Tongue (tissue), 3 donors: ENCODE measurements at places on chromosomes 11 and 22. TPM values are rescaled to one million over a fixed set of nuclear protein-coding genes. Genes with fewer than 3 reads are reported as not detected.

The SUSD2 gene
- total RNA-seq = 0.82 TPM

The SLC22A9 gene
- not detected for total RNA-seq

The PGM2L1 gene
- total RNA-seq = 12.3 TPM

The SPINDOC gene
- 11.9 TPM for total RNA-seq

The MS4A7 gene
- 8.5 TPM for total RNA-seq

The SLC16A8 gene
- total RNA-seq = not detected

The VSIG10L2 gene
- total RNA-seq = not detected

The MN1 gene
- total RNA-seq = 27.0 TPM

The GPR83 gene
- 0.10 TPM for total RNA-seq

The KRTAP5-11 gene
- total RNA-seq = not detected

The SAA4 gene
- total RNA-seq = not detected

The MS4A8 gene
- total RNA-seq = not detected

The GRAP2 gene
- total RNA-seq = 2.8 TPM

The MS4A4E gene
- not detected for total RNA-seq

The KDM4E gene
- not detected for total RNA-seq

The OR8A1 gene
- not detected for total RNA-seq

The CFAP300 gene
- 1.6 TPM for total RNA-seq
